ENCODE measurements at places on chromosomes 1 and 21. TPM values are rescaled to one million over a fixed set of nuclear protein-coding genes. Genes with fewer than 3 reads are reported as not detected.

DNA sequence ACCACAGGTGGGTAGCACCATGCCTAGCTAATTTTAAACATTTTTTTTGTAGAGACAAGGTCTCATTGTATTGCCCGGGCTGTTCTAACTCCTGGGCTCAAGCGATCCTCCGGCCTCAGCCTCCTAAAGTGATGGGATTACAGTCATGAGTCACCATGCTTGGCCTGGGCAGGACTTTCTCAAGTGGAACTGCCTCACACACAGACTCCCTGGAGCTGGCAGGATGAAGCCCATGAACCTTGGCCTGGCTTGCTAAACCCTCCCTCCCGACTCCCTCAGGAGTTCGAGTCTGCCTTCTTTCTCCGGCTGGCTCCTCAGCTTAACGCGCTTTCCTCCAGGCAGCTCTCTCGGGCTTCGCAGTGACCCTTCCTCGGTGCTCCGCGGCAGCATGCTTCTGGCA is 7.7 kb upstream of the ECE1 start:
- DNase-seq, result no peak

- no peak for DNase-seq
These were observed 365.4 kb downstream of the LRRIQ3 start for GRCh38 chr1:73832276-73833181.

DNA sequence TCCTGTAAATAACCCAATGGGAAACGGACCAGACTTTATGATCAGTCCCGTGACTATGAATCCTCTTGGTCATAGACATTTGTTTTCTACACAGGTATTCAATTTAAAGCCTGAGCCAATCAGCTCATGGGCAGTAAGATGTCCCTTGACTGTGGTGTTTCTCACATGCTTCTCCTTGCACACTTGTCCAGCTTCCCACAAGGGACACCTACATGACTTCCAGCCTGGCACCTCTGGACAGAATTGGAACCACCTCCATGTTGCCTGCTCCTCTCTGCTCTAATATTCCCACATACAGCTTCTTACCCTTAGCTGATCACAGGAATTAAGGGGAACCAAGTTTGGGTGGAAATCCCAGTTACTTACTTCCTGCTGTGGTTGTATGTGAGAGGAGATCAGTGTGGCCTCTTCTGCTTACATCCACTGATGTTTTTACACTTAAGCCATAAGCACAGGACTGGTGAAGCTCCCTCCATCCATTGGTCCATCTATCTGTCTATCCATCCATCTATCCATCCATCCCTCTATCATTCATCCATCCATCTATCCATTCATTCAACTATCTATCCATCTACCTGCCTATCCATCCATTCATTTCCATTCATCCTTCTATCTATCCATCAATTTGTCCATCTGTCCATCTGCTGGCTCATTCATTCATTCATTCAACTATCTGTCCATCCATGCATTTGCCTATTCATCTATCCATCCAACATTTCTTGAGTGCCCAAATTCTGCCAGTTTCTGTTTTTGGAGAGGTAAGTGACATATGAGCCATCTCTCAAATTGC is 16.4 kb downstream of the RUNX1 start:
- DNase-seq, result no peak

GRCh38 chr1:154502066-154502743 is at the start of the genes SHE and TDRD10:
TSS of gene SHE (minus strand) at chr1:154502412. CDS start at chr1:154502026, 386 bp downstream.
TSS of gene TDRD10 (plus strand) at chr1:154502219. CDS start at chr1:154506904, 4,685 bp downstream.
- peak; percentile 62 for DNase-seq

GRCh38 chr1:94050254-94050653 is 70.7 kb downstream of the ABCA4 start:
- no peak for DNase-seq

GRCh38 chr1:29120947-29121485 is 2.7 kb downstream of the TMEM200B start:
- DNase-seq, result peak; percentile 92

GRCh38 chr1:157504646-157505045 is 47.7 kb downstream of the FCRL5 start:
- DNase-seq, result no peak

DNA sequence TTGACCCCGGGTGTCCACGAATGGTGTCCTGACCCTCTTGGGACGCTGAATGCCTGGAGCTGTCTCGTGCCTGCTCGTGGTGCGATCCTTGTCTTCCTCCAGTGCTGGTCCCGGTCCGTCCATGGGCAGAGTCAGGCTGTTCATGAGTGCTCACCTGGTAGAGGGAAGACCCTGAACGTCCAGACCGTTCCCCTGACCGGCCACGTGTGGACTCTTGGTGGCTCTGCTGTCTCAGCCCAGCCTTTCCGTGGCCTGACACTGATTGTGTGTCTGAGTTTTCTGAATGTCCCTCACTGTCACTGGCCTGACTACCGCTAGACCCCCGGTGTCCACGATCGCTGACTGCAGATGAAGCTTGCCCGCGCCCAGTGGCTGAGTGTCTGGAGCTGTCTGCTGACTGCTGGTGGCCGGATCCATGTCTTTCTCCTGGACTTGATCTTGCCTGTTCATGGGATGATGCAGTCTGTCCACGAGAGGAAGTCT is 11.7 kb downstream of the FLG start:
- no peak for DNase-seq

DNA sequence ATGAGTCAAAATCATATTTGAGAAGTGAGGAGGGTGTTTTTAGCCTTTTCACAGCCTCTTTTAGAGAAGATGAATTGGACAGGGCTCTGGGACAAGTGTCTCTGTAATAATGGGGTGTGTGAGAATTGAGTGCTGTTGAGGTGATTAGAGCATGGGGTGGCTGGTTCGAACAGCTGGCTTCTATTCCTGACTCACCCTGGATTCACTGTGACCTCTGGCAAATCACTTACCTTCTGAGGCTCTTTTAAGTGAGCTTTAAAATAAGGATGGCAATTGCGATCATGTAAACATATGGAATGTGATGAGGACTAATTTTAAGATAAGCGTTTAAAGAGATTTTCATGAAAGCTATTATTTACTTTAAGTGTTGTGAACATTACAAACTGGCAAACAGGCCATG is 243.4 kb downstream of the ADGRL2 start:
- DNase-seq, result no peak

DNA sequence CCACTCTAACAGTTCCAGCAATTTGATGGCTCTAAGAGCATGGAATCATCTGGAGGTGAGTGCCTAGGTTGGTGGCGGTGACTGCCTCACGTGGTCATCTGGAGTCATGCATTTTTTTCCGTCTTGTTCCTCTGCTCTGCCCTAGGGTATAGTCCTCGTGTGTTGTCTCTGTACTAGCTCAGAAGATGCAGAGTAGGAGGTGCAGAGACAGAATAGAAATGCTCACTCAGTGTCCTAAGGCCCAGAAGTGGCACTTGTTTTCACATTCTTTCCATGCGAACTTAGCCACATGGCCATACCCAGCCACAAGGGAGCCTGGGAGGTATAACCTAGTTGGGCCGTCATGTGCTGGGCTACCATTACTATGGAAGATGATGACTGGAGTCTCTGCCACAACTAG is 30.3 kb downstream of the DYRK1A start:
- DNase-seq, result no peak

DNA sequence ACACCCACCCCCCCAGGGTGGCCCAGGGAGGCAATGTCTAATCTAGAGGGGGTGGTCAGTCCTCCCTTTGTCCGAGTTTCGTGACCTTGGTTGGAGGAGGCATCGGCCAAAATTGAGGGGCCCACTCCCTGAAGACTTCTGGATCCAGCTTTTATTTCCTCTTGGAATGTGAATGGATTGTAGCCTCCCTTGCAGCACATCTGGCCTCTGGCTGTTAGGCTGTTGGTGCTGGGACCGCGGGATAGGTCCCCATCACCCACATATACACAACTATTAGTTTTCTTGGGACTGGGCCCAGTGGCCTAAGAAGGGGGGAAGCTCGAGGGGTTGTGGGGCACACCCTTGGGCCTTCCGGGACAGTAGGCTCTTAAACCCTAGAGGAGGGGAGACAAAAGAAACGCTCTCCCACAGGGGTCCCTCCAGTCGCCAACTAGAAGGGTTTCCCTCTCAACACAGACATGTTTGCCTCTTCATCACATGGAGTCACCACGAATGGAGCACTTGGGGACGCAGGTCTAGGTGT is 2.5 kb downstream of the LHX4 start:
- peak; percentile 58 for DNase-seq

DNA sequence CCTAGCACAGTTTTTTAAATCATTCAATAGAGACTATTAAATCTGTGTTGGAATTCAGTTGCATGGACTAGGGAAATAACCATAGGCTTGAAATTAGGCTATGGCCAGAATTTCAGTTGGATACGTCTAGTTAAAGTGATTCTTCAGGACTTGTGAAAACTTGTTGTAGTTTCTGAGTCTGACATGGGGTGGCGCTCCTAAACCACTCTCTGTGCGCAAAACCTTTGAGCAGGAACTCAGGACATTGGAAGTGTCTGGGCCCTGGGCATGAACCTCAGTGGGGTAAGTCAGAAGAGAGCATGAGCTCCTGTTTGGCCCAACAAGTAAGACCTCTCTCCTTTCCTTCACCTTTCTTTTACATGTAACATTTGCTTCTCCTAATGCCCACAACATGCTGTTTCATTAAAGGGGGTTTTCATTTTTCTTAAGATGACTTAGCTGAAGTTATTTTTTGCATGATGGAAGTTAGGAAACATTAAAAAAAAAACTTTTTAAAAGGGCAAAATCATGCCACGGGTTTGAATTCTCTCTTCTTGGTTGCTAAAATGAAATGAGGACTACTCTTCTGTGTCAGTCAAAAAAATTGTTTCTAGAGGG is 17.1 kb upstream of the CCDC190 start:
- peak; percentile 85 for DNase-seq

DNA sequence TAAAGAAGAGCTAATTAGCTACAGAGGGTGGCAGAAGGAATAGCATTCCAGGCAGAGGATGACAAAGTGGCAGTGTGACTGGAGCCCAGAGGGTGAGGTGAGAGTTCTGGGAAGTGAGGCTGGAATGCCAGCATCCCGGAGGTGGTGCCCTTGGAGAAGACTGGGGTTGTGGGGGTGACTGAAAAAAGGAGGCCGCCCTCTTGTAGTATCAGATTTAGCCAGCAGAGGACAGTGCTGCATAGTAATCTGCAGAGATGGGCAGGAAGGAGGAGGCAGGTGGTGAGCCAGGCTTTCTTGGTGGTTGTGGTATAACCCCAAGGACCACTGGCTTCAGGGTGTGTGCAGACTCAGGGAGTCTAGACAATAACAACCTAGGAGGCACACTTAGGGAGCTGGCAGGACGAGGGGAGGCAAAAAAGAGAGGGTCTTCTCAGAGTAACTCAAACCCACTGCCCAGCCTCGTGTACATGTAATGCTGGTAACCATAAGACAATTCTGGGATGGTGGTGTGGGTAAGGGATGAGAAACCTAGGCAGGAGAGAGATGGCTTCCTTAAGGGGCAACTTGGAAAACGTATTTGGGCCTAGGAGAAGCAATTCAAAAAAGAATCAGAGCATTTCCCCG is 30.5 kb downstream of the MROH7 start:
- DNase-seq, result peak; percentile 86

PLOD1 gene
- total RNA-seq, result 56.3 TPM

TDRD5 gene
- total RNA-seq, result 1.4 TPM

NBPF20 gene
- total RNA-seq, result 1.6 TPM

MMEL1 gene
- 0.43 TPM for total RNA-seq

PSMD4 gene
- total RNA-seq, result 171 TPM

CHRM3 gene
- total RNA-seq, result 13.8 TPM
